ENCODE measurements at places on chromosomes 3 and 15. TPM values are rescaled to one million over a fixed set of nuclear protein-coding genes. Genes with fewer than 3 reads are reported as not detected.

DNA sequence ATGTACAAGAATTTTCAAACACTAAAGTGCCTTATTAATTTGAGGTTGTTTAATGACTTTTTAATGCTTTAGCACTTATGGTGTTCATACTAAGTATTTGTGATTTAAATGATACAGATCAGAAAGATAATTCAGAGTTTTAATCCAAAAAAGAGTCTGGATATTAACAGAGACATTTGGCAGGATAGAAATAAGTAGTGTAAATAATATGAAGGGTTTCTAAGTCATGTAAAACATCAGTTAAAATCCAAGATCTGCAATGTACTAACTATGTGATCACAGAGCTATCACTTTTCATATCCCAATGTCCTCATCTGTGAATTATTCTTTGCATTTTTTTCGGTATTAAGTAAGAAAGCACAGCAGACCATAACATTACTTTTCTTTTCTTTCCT lies 62.9 kb downstream of the CD200 start:
- no peak for DNase-seq

DNA sequence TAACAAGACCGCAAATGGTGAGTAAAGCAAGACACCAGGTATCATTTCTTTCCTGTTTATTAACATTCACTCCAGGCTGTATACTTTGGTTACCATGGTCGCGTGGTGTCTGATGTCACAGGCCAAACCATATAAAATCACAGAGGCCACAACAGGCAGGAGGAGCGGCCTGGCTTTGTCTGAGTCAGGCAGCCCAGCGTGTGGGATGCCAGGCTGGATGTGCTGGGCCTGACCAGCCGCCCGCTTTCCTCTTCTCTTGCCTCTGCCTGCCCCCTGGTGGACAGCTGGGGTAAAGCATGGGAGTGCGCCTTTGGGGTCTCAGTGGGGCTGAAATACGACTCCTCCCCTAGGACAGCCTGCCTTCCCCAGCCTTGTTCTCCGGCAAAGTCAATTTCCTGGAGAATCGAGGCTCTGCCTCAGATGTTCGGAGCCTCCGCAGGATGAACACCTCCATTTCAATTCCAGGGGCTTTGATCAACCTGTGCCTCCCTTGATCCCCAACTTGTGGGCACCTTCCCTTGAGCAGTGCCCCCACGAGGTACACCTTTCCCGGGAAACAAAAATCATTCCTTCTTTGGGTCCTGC lies 78.2 kb downstream of the CCNL1 start:
- DNase-seq: peak; percentile 74

- no peak for DNase-seq
Observed at GRCh38 chr15:64279131-64279530, 76.8 kb downstream of the CSNK1G1 start.

DNA sequence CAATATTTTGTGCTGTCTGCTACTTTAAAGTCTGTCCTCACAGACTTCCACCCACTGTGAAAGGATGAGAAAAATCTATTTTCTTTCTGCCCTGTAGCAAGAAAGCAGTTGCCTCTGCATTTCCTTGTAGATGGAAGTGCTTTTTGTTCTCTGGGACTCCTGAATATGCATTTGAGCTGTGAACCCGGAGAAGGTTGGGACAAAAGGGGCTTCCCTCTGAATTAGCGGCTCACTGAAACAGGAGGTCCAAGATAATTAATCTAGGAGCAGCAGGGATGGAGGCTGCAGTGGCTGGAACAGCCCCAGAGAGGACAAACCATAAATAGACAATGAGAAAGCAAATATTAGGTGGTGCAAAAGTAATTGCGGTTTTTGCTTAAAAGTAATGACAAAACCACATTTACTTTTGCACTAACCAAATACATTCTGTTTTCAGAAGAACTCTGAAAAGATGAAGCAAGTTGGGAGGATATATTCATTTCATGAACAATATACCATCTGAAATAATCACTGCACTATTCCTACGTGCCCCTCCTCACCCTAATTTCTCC lies 143.4 kb upstream of the KBTBD8 start:
- no peak for DNase-seq

- no peak for DNase-seq
Observed at GRCh38 chr15:91380114-91380513, 280.1 kb downstream of the SV2B start.

GRCh38 chr3:188000361-188000861 lies 153.5 kb upstream of the LPP start:
- no peak for DNase-seq

- DNase-seq: no peak
Observed at GRCh38 chr15:45604326-45604725, 17.1 kb downstream of the BLOC1S6 start.

- no peak for DNase-seq
Observed at GRCh38 chr3:184584464-184584891, 22.9 kb downstream of the EPHB3 start.

- no peak for DNase-seq
Observed at GRCh38 chr15:66860844-66861243, 158.8 kb downstream of the SMAD6 start.

GRCh38 chr15:42723068-42723467 lies 13.9 kb downstream of the CDAN1 start:
- DNase-seq: no peak

GRCh38 chr3:8903191-8903590 lies 60.1 kb downstream of the RAD18 start:
- DNase-seq: no peak

DNA sequence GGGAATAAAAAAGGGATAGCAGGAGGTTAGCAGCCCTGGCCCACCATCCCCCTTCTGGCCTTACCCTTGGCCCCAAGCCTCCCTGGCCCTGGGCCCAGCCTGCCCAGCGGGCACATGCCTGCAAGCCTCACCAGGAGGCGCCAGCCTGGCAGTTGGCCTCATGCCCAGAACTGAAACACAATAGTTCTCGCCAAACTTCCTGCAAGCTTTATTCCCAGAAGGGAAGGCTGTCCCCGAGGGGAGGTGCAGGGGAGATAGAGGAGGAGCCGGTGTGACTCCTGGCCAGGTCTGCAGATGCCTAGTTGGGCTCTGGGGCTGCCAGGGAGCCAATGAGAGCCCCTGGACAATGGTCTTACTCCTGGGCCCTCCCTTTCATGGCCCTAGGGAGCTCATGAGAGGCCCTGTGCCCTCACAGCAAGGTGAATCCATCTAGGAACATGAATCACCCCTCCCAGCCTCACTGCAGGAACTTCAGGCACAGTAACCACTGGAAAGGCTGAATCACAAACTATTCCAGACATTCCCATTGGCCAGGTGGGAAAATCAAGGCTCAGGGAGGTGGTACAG lies 4.0 kb downstream of the CCDC33 start:
- DNase-seq: peak; percentile 70

- no peak for DNase-seq
Observed at GRCh38 chr3:11558002-11558401, 85.7 kb downstream of the VGLL4 start.

GRCh38 chr3:36557021-36557707 lies 176.9 kb downstream of the STAC start:
- DNase-seq: no peak

TRAK1 gene
- total RNA-seq: 28.1 TPM

TJP1 gene
- total RNA-seq: 40.8 TPM

XYLB gene
- 4.1 TPM for total RNA-seq

PHLDB2 gene
- total RNA-seq: 9.0 TPM

ZNF774 gene
- total RNA-seq: 4.5 TPM

ARHGEF26 gene
- total RNA-seq: 4.1 TPM

ARL13B gene
- total RNA-seq: 18.3 TPM

TMEM158 gene
- 19.6 TPM for total RNA-seq

ARF4 gene
- 132 TPM for total RNA-seq

Measured in frontal cortex (tissue), 4 donors.